ENCODE measurements at places on chromosomes 2 and 18. TPM values are rescaled to one million over a fixed set of nuclear protein-coding genes. Genes with fewer than 3 reads are reported as not detected.

The TANK gene
- total RNA-seq: 61.2 TPM

The NT5C1B gene
- total RNA-seq: not detected

The CNOT11 gene
- total RNA-seq: 61.2 TPM

The GALR1 gene
- not detected for total RNA-seq

The MTX2 gene
- total RNA-seq: 35.1 TPM

Measured in activated T-cell treated with anti-CD3 and anti-CD28 coated beads, Interleukin-2, amount 50 U/mL, for 4 hours (primary cell).